ENCODE measurements at places on chromosomes 13 and 19. TPM values are rescaled to one million over a fixed set of nuclear protein-coding genes. Genes with fewer than 3 reads are reported as not detected.

ZSCAN5A gene
- 5.0 TPM for total RNA-seq

GRCh38 chr19:42203700-42204099 lies 13.8 kb downstream of the DEDD2 start:
- DNase-seq = no peak

GRCh38 chr13:31418186-31418585 lies 218.4 kb downstream of the B3GLCT start:
- no peak for DNase-seq

DNA sequence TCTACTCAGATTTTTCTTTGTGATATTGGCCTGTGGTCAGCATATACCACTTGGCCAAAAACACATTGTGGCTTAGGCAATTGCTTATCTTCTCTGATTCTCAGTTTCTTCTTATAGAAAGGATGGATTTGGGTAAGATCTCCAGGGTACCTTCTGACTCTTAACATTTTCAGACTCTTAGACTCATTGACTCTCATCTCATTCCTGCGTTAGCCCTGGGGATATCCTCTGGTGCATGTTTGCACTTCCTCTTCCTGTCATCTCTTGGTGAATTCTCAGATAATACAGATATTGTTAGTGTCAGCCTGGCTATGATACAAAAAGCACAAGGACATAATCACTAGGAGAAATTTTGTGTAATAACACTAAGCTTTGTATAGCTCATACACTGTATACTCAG lies 492.5 kb upstream of the GPC6 start:
- no peak for DNase-seq

DNA sequence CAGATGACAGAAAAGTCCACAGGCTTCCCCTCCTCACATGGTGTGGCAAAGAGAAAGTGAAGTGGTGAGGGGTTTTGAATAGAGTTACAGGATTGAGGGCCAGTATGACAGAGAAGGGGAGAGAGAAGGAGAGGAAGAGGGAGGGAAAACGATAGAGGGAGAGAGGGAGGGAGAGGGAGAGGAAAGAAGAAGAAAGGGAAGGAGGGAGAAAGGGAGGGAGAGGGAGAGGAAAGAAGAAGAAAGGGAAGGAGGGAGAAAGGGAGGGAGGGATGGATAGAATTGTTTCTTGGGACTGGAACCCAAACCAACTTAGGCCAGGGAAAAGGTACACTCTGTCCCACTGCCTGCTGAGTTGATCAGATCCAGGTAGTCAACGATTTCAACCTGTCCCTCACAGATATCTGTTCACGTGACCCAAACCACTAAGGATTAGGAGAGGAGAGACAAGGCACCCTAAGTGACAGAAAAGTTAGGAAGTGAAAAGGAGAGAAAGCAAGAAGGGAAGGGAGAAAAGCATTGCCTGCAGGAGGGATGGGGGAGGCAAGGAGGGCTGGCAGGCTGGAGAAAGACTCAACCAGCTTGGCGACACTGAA lies 8.1 kb upstream of the IGFL3 start:
- DNase-seq = no peak

- DNase-seq = no peak
Measured at GRCh38 chr13:45198924-45199323, 1.9 kb downstream of the KCTD4 start.

PSG11 gene
- total RNA-seq = not detected

CYP4F3 gene
- total RNA-seq = 2.9 TPM

POLR2I gene
- total RNA-seq = 68.2 TPM

ECSIT gene
- 27.7 TPM for total RNA-seq

DNA sequence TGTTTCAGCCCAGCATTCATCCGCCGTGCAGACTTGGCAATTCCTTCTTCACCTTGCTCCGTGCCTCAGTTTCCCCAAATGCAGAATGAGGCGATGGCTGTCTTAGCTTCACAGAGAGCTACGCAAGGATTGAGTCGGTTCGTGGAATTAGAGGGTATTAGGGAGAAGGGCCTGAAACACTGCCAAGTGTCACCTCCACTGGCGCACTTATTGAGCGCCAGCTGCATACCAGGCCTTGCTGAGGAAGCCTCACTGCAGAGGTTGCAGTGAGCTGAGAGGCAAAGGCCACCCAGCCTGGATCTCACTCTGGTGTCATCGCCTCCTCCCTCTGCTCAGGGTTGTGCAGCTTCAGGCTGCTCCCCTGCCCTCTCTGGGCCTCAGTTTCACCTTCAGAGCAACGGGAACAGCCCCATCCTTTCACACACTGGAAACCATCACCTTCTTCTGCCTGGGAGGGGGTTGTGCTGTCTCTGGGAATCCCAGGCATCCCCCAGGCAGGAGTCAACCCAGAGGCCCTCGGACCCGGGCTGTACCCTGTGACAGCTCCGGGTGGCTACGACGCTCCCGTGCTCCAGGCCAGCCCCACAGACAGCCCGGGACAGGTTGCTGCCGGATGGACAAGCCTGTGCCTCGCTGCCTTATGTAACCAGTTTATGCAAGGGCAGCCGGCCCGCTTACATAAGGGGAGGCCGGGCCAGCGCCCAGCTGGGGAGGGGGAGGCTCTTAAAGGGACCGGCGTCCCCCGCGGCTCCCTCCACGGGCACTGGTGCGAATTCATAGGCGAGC lies 31.9 kb downstream of the NFIC start:
- peak; percentile 44 for DNase-seq

- peak; percentile 76 for DNase-seq
Measured at GRCh38 chr19:11530432-11530831, 1.5 kb upstream of the ECSIT start.

DNA sequence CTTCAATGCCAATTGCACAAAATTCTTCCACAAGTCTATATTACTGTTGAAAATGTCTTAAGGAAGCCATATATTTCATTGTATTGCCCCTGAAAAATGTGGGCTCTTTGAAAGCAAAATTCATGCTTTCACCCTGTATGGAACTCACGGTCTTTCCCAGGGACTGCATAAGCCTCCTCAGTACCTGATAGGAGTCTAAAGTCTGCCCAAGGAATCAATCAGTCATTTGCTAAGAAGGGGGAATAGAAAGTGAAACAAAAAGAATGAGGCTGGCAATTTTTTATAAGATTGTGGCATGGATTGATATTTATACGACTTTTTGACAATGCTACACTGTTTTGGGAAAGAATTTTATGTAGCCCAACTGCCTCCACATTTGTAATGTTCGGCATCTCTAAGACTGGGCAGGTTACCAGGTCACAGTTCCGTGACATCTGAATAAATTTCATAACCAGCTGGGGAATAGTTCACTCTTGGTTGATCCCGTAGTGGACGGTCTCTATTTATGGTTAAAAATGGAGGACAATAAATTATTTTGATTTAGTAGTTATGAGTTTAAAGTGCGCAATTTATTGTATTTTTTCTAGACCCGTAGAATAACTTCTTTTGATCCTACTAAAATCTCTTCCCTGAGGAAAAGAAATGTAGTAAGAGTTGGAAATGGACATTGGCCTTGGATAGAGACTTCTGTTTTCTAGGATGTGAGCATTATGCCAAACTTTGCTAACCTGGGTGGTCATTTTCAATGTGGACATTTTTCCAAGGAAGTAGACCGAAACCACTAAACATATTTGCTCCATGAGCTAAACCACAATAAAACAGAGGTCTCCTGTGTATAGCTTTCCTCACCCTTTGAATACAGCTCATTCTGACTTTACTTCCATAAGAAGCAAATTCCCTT lies 1585.4 kb downstream of the EFNB2 start:
- DNase-seq = no peak

GRCh38 chr13:26759249-26759906 lies 1.2 kb downstream of the GPR12 start:
- DNase-seq = no peak

ZNF793 gene
- 1.8 TPM for total RNA-seq

DNA sequence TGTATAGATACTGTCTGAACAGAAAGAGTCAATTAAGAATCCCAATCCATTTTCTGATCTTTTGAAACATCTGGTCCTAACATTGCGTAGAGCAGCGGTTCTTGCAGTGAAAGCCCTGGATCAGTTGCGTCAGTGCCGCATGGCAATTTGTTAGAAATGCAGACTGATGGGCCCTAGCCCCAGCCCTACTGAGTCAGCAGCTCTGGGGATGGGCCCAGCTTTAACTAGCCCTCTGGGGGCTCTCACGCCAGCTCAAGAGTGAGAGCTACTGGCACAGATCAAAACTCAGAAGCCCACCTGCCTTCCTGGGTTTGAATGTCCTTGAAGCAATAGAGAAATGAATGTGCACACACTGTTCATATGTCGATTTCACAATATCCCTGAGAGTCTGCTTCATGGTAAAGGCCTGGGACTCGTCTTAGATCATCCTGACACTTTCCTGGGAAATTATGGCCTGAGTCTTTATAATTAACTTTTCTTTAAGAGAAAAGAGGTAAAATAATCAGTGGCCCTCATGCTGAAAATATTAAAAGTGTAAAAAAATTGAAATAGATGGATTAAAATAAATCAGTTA lies 206.8 kb upstream of the TMTC4 start:
- DNase-seq = no peak

DNA sequence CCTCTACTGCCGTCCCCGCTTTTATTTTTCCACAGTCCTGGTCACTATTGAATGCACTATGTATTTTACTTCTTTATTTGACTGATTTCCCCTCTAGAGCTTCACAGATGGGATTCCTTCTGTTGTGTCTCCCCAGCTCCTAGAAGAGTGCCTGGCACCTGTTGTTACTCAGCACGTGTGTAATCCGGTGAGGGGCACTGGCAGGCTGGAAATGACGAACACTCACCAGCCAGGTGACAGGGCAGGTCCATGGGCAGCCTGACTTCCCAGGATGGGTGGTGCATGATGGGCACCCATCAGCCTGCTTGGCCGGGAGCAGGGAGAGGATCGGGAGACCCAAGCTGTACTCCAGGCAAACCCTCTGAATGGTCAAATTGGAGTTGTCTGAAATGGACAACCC lies 67.2 kb downstream of the CEBPG start:
- no peak for DNase-seq

FFAR3 gene
- total RNA-seq = not detected

- DNase-seq = peak; percentile 90
Measured at GRCh38 chr19:43465468-43466120, at the start of gene LYPD3. LYPD3 (minus strand) TSS chr19:43465608; CDS start chr19:43465571, 37 bp downstream.

PLA2G4C gene
- total RNA-seq = 1.1 TPM

DNA sequence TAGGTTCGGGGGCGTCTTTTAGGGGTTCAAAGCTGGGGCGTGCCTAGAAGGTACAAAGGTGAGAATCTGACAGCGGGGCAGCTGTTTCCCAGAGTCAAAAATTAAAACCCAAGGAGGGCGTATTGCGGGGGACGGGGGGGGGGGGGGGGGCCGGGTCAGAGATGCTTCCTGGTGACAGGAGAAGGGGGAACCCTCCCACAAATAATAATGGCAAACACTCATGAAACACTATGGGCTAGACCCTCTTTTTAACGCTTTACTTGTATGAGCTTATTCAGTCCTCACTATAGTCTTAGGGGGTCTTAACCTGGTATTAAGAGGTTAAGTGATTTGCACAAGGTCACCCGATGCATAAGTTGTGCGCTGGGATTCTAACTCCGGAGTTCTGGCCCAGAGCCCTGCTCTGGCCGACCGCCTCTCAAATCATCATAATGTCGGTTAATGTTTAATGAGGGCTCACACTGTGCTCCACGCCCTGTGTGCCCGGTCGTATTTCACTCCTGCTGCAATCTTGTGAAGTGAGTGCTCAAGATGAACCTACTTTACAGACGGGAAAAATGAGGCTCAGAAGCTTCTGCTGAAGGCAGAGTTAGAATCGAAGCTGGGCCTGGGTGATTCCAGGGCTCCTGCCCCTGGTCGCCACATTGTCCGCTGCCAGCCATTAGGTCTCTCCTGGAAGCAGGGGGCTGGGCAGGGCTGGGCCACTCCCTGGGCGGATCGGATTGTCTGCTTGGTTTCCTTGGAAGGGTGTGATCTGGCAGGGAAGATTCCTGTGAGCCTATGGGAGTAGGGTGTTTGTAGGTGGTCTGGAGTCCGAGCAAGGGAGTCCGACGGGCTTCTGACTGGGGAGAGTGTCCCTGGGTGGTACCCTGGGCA lies 964 bp downstream of the PAK4 start:
- peak; percentile 37 for DNase-seq

GRCh38 chr13:94917824-94918223 lies 205.5 kb upstream of the SOX21 start:
- peak; percentile 3 for DNase-seq

DNA sequence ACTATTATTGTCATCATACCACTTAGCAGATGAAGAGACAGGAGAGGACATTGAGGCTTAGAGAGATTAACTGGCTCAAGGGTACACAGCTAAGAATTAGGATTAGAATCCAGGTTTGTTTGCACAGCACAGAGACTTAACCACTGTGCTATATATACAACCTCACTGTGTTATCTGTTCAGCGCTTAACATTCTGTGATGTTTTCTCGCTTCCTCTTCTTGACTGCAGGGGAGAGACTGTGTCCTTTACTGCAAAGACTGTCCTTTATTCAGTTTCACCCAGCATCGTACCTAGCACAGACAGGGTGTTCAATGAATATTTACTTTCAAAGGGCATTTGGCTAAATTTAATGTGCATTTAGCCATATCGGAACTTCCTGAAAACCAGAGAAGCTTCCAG lies 54.9 kb upstream of the PCDH8 start:
- DNase-seq = no peak
